ENCODE measurements at places on chromosomes 16 and 17. TPM values are rescaled to one million over a fixed set of nuclear protein-coding genes. Genes with fewer than 3 reads are reported as not detected.
A peak's percentile ranks its signal among the peaks of the same experiment; 100 is the strongest.

DNA sequence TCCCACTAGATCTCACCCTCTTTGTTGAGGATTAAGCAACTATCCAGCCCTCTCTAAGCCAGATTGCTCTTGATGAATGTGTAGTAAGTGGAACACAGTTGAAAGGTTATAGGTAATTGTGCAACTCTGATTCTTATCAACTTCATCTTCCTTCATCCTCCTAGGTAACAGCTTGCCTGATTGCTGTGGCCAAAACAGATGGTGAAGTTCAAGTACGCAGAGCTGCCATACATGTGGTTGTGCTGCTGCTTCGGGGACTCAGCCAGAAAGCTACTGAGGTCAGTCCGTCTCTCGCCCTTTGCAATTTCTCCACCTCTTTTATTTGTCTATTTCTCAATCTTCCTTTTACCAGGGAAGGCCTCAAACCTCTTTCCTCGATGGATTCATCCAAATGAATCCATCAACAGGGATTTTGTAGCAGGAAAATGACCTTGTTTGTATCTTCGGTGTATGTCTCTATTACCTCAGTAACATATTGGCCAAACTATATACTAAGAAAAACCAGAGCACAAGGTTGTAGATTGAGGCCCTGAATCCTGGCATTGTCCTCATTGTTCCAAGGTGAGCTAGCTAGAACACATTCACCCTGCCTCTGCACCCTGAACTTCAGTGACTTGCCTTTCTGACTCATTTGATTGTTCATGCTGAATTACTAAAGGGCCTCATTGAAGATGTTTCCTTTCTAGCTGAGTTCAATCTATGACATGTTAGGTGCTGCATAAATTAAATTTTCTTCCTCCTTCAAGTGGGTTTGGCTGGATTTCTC lies 65.1 kb upstream of the HAS3 start:
- no peak for DNase-seq

DNA sequence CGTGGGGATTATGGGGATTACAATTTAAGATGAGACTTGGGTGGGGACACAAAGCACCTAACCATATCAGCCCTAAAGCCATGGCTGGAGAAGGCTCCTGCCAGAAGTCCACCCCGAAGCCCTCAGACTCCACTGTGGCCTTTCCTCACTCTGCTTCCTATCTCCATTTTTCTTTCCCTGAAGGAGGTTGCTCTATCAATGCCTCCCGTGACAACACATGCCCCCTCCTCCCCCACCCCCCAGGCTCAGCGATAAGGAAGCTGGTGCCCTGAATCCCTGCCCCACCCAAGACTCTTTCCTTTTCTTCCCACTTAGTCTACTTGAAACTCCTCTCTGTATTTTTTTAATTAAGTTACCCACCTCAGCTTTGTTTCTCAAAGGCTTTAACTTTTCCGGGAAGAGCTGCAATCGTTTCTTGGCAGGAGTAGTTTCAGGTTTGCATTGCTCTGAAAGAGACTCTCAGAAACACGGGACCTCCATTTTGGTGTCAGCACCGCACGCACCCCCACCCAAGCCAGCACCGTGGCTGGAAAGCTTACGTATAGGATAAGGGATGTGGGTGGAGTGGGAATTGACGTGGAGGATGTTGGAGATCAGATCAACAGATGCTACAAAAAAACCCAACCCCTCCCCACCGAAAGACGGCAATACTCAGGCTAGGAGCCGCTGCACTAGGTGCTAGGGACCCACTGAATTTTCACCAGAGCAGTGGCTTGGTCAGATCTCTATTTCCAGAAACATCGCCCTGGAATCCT lies 15.2 kb upstream of the CA4 start:
- DNase-seq = no peak

- peak; percentile 42 for DNase-seq
These were observed 3.0 kb downstream of the CES3 start for GRCh38 chr16:66964049-66964448.

- no peak for DNase-seq
These were observed 148.8 kb downstream of the ENGASE start for GRCh38 chr17:79223471-79223870.

DNA sequence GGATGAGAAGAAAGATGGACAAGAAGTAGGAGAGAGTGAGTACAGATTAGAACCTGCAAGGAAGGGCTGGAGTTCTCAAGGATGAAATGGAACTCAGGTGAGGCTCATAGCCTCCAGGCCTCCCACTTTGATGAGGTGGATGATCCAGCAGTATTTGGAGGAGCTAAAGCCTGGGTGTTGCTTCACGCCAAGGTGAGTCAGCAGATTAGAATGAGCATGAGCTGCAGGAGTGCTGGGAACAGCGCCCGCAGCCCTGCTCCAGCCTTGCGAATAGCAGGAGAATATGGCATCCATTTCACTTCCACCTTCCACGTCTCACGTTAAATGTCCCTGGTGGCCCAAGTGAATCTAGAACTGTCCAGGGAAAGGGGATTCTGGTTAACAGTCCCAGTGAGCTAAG lies 94.4 kb upstream of the CPHXL start:
- no peak for DNase-seq

Gene PPP1R1B
- 0.10 TPM for polyA plus RNA-seq

DNA sequence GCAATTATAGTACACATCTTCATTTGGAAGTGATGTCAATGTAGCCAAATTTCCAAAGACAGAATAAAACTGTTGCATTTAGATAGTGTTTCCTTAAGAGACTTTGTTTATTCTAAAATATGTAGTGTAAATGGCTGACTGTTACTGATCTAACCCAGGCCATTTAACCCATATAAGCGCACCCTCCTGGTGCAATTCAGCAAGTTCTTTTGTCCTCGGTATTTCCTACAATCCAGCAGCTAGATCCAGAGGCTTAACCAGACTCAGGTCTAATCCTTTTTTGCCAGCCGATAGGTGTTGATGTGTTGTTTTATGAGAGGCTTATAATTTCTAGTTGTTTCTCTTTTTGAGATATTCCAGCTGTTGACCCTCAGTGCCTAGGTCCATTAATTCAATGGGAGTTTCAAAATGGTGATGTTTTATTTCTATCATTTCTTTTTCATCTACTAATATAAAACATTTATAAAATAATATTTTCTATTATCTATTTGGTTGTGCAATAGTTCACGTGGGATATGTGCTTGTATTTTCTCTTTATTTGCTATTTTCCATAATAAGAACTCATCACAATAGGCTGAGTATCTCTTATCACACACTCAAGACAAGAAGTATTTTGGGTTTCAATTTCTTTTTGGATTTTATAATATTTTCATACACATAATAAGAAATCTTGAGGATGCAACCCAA lies 14.5 kb downstream of the ABCA9 start:
- no peak for DNase-seq

GRCh38 chr16:50831751-50832150 lies 89.9 kb downstream of the CYLD start:
- DNase-seq = no peak

GRCh38 chr17:63419949-63420867 lies 25.9 kb downstream of the CYB561 start:
- DNase-seq = no peak

Gene TMEM92
- 0.07 TPM for polyA plus RNA-seq

DNA sequence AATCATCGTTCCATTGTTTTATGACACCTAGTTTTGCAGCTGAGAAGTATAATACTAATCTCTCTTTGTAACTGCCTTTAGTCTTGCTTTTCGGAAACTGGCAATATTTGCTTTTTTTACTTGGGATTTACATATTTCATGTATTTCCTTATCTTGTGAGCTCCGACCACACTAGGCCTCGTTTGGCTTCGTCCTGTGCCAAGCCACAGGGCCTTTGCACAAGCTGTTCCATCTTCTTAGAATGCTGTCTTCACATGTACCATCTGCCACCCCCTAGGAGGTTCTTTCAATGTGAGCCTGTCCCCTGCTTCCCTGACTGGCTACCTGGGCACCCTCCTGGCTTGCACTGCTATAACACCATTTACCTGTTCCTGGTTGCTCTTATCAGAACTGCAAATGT lies 77.2 kb downstream of the SHISA6 start:
- DNase-seq = no peak

DNA sequence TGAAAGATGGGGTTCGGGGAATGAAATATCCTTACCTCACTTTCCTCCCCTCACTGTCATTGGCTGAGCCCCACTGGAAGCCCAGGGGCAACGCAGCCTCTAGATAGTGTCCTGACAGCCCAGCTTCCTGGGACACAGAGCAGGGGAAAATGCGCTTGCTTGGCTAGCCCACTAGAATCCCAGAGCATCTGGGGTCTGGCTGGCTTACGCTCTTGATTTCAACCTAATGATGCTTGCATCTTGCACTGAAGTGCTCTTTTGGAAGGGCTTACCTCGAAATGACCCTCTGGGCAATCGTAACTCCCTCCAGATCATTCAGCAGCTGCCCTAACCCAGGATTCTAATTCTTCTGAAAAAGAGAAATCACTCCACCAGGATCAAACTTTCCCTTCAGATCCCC lies 147.6 kb downstream of the SOX9 start:
- DNase-seq = no peak

- DNase-seq = peak; percentile 58
These were observed 2.1 kb downstream of the SOX9 start for GRCh38 chr17:72122765-72123529.

GRCh38 chr16:1745181-1745899 lies 26.0 kb downstream of the NME3 start:
- no peak for DNase-seq

Gene KRT12
- polyA plus RNA-seq = not detected

- no peak for DNase-seq
These were observed 22.9 kb downstream of the PIK3R6 start for GRCh38 chr17:8844229-8845218.

Data from psoas muscle (tissue), 8 donors.